ENCODE measurements at places on chromosomes 1 and 21. TPM values are rescaled to one million over a fixed set of nuclear protein-coding genes. Genes with fewer than 3 reads are reported as not detected.

LIN9 gene
- total RNA-seq: 10.0 TPM

KPRP gene
- not detected for total RNA-seq

GRCh38 chr1:194078765-194079164 is 892.4 kb upstream of the B3GALT2 start:
- DNase-seq: no peak

DNA sequence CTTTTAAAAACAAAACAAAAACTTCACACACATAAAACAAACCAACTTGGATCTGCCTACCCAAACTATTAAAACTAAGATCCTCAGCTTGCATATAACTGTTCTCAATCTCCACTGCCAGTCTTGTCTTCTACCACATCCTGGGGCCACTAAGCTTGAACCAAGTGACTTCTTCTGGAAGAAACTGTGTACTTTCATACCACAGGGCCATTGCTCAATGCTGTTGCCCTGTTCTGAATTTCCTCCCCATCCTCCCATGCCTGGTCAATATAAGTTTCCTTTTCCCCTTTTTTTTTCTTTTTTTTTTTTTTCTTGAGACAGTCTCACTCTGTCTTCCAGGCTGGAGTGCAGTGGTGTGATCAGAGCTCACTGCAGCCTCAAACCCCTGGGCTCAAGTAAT is 109.9 kb downstream of the KIAA0319L start:
- DNase-seq: no peak

GRCh38 chr1:149963358-149963757 is 26.7 kb upstream of the MTMR11 start:
- peak; percentile 42 for DNase-seq

- DNase-seq: no peak
Observed at GRCh38 chr21:29315131-29315749, 16.5 kb downstream of the BACH1 start.

DNA sequence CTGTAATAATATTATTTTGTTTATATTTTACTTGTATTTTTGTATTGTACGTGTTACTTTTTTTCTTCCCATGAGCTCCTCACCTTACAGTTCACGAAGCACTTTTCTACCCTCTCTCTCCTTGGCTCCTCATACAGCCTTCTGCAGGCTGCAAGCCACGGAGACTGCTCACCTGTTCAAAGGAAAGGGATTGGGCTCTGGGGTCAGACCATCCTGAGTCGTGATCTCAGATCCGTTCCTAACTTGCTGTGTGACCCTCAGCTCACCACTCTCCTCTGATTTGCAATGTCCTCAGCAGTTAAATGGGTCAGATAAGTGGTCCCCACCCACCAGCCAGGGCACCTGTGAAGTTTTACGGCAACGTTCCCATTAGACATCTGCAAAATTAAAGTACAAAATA is 54.1 kb downstream of the VWA5B1 start:
- no peak for DNase-seq

CD84 gene
- total RNA-seq: not detected

DNA sequence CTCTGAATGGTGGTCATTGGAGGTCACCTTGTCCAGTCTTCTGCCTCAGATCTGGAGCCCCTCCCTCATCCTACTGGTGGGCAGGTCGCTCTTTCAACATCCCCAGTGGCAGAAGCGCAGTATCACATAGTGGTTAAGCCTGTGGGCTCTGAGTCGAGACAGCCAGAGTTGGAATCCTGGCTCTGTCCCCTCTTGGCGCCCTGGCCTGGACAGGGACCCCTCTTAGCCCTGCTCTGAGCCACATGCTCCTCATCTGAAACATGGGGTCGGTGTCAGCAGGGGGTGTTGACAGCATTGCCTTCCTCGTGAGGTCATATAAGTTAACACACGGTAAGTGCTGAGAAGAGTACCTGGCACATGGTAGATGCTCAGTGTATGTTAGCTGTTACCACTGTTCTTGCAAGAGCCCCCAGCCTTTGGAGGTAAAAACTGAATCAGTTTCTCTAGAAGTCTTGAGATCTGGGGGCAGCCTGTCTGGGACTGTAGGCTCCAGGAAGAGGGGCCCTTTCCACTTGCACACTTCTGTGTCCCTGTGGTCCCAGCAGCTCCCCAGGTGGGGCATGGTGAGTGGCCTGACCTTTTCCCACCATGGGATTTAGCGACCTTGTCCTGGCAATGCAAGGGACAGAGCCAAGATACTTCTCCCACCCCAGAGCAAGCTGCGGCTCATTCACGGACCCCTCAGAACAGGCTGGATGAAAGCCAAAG is 6.4 kb downstream of the ZC3H12A start:
- DNase-seq: no peak

DNA sequence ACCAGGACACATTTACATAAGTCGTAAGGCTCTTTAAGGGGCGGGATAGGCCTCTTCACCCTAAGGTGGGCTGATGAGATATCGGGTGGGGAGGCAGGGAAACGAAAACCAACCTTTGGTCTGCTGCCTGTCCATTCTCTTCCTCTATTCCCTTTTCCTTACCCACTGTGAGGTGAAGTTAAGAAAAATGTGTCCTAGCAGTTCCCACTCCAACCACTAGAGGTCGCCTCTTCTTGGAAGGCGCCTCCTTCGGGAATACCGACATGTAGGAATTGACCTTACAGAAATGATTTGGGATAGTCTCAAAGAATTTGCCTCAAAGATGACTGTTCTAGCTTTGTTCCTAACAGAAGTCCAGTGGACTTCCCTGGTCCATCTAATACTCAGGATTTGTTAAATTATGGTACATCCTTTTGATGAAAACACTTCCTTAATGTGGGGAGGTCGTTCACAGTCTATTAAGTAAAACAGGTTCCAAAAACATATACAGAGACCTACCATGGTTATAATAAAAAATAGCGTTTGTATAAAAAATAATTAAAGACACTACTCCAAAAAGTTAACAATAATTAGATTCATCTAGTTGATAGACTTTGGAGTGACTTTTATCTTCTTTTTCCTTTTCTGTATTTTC is 14.1 kb downstream of the AZIN2 start:
- peak; percentile 47 for DNase-seq

DNA sequence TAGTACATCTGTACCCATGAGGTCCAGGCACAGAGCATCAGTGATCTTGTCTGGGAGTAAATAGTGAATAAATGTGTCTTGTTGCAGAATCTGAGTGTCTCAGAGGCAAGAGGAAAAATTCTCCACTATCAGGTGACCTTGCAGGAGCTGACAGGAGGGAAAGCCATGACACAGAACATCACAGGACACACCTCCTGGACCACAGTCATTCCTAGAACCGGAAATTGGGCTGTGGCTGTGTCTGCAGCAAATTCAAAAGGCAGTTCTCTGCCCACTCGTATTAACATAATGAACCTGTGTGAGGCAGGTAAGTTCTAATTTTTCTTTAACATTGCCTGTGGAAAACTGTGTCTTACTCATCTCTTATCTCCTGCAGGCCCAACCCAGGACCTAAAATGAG is 43.1 kb downstream of the IL12RB2 start:
- DNase-seq: no peak

DNA sequence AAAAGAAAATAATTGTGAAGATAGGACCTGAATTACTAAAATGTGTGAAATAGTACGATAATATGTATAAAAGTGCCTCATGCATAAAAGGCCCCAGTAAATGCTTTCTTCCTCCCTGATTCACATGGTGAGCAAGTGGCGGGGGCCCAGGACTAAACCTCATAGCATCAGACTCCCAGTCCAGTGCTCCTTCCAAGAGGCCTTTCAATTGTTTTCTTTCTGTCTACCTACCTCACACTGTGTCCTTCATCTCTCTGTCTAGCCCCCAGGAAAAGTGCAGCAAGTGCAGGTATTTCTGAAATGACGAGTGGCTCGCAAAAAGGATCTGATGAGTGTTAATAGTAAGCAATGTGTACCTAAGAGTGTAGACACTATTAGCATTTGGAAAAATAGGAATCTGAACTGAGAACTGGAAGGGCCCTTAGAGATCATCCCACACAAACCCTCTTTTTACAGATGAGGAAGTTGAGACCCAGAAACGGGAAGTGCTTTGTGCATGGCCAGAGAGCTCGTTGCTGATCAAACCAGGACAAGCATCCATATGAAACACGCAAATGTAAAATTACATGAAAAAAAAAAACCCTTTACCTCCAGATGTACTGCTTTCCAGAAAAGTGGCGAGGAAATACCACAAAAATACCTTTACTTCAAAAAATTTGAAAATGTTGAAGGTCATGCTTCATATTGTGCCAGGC is 118.2 kb upstream of the HOOK1 start:
- DNase-seq: no peak

DNA sequence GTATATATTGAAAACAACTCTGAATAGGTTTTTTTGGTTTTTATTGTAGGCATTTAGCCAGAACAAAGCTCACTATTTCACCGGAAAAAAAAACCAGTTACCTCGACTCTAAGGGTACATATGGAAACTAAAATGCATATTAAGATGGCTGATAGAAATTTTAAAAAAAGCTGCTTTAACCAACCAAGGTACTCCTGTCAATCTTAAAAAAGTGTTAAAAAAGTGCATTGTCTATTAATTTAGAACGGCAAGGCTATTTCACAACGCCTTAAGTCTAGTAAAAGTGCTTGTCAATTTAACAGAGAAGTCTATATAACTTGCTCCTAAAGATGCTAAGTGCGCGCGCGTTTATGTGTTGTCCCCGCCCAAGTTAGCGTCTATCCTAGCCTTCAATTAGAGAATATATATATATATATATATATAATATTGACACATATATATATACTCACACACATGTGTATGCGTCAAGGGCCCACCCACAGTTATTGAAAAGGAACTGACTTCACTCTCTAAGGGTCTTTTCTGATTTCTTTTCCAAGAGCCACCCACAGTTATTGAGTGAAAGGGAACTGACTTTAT is 934 bp downstream of the ASPM start:
- DNase-seq: no peak

- DNase-seq: no peak
Observed at GRCh38 chr1:195960580-195960979, 647.7 kb downstream of the KCNT2 start.

DNA sequence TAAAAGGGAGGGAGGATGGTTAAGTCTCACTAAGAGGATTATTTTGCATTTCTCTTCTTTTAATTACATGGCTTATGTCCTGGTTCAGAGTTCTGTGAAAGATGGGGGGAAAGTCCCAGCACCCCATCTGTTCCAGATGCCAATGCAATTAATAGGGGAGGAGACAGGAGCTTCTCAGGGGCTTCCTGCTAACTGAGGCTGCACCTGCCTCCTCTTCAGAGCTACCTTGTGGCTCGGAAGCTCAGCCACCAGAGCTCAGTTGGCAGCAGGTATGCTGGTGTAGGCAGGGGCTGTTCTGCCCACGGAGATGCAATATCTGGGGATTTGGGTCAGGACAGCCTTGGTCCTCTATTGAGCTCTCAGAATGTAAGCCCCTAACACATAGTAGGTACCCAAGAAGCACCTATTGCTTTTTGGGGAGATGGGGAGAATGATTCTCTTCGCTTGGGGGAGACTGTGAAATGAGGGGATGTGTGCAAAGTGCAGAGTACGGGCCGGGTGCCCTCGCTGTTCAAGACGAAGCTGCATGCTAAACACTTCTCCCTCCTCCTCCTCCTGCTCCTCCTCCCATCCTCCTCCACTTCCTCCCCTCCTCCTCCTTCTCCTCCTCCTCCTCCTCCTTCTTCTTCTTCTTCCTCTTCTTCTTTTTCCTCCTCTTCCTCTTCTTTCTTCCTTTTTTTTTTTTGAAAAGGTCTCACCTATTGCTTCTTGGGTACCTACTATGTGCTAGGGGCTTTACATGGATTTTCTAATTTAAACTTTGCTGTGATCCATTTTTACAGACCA is 279.0 kb downstream of the PTPRU start:
- no peak for DNase-seq

CFHR1 gene
- 0.81 TPM for total RNA-seq

GRCh38 chr21:44477712-44478111 is 22.4 kb downstream of the LRRC3 start:
- no peak for DNase-seq

DNA sequence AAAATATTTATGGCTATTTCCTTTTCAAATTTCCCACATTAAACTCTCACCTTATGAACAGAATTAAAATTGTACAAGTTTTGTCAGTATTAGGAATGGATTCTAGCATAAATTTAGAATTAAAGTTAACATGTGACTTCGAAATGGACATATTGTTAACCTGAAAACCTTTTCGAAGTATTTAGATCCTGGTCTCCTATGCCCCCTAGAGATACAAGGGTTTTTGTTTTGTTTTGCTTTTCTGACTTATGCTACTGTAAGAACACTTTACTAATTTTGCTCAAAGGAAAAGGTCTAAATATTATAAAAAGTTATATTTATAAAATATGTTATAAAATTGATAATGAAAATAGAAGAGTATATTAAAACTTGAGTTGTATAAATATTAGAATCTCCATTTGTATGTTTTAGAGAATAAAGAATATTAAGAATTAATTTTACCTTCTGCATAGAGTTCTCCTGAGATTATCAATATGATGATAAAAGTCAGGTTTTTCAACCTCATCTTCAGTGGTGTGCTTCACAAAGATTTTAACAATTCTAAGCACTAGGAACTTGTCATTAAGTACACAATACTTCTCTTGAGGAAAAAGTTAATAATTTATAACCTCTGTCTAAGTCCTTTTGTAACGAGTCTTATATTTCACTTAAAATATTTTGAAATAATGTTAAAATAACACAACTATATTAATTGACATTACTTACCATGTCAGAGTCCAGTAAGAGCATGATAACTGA is at the start of gene F13B:
TSS of gene F13B (minus strand) at position 542 of the 738 bp plus-strand sequence. CDS start at position 505, 37 bp downstream.
- no peak for DNase-seq

GRCh38 chr1:69123486-69123885 is 444.2 kb upstream of the LRRC7 start:
- DNase-seq: no peak

GRCh38 chr1:8652467-8653046 is 164.9 kb downstream of the RERE start:
- DNase-seq: no peak

GRCh38 chr1:204181116-204181515 is 15.0 kb upstream of the REN start:
- no peak for DNase-seq

NCAM2 gene
- total RNA-seq: not detected

C8A gene
- not detected for total RNA-seq

TTC4 gene
- 31.5 TPM for total RNA-seq

DNA sequence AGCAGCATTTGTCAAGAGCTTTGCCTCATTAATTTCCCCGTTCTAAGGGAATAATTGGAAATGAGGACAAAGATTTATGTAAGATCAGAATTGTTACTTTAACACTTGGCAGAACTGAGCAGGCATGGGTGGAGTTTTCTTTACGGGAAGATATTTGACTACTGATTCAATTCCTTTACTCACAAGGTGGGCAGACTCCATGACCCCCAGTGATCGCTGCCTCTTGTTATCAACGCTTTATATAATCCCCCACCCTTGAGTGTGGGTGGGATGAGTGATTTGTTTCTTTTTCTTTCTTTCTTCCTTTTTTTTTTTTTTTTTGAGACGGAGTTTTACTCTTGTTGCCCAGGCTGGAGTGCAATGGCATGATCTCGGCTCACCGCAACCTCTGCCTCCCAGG is 65.3 kb upstream of the TENT5B start:
- DNase-seq: no peak

GBP1 gene
- total RNA-seq: 6.0 TPM

GRCh38 chr1:184292101-184292500 is 94.7 kb upstream of the C1orf21 start:
- DNase-seq: no peak

GRCh38 chr21:26153758-26154157 is 16.8 kb downstream of the APP start:
- no peak for DNase-seq
